Naive thymus-derived CD4-positive, alpha-beta T cell (primary cell): ENCODE measurements at places on chromosomes 1 and 21. TPM values are rescaled to one million over a fixed set of nuclear protein-coding genes. Genes with fewer than 3 reads are reported as not detected.

Gene PI4KB
- total RNA-seq: 86.3 TPM

Gene TP73
- total RNA-seq: 0.15 TPM

Gene S100A12
- 22.0 TPM for total RNA-seq

Gene CFHR4
- not detected in 2 replicates for total RNA-seq

Gene DNAJC6
- total RNA-seq: 7.0 TPM

Gene GPR37L1
- not detected for total RNA-seq

Gene CR1L
- not detected for total RNA-seq

Gene IFI6
- total RNA-seq: 266 and 289 TPM in 2 replicates

Gene FNBP1L
- total RNA-seq: 1.1 TPM

GRCh38 chr21:42187976-42188653 lies 30.8 kb upstream of the ABCG1 start:
- peak overlapping the region; percentile 85 for H3K27ac ChIP-seq
- peak overlapping the region; percentile 25 for H3K4me3 ChIP-seq
- H3K36me3 ChIP-seq: no peaks in the 10 kb centered on the region
- peak; percentile 83 for DNase-seq
- no peaks in the 10 kb centered on the region for H3K27me3 ChIP-seq

- H3K36me3 ChIP-seq: no peaks in the 10 kb centered on the region
- no peaks in the 10 kb centered on the region for H3K27me3 ChIP-seq
- H3K4me3 ChIP-seq: no peak overlapping the region
- no peak overlapping the region for H3K27ac ChIP-seq
These were observed 179.3 kb downstream of the ZC3H11B start for GRCh38 chr1:219433496-219434131.

GRCh38 chr1:246404078-246404477 lies 103.0 kb downstream of the SMYD3 start:
- no peaks in the 10 kb centered on the region for H3K4me1 ChIP-seq
- no peak overlapping the region for H3K27ac ChIP-seq
- no peak overlapping the region for H3K4me3 ChIP-seq

- no peak overlapping the region for H3K27ac ChIP-seq
- H3K36me3 ChIP-seq: no peaks in the 10 kb centered on the region
- H3K4me1 ChIP-seq: no peaks in the 10 kb centered on the region
These were observed 673.4 kb upstream of the ADGRL4 start for GRCh38 chr1:79679916-79680315.

GRCh38 chr1:151988405-151988923 lies 5.2 kb downstream of the S100A10 start:
- no peak overlapping the region for H3K4me3 ChIP-seq
- peaks cover 65% of the 10 kb centered on the region for H3K4me1 ChIP-seq
- no peaks in the 10 kb centered on the region for H3K36me3 ChIP-seq
- H3K27me3 ChIP-seq: no peaks in the 10 kb centered on the region
- DNase-seq: no peak

DNA sequence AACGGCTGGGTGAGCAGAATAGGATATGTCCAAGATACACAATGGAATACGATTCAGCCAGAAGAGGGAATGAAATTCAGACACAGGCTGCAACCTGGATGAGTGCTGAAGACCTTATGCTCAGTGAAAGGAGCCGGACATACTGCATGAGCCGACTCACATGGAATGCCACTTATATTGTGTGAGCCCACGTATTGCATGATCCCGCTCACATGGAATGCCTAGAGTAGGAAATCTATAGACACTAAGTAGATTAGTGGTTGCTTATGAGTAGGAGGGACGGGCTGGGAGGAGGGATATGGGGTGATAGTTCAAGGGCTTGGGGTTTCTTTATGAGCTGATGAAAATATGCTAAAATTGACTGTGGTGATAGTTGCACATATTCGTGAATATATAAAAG lies 26.8 kb downstream of the TMPRSS2 start:
- H3K4me1 ChIP-seq: no peaks in the 10 kb centered on the region
- H3K27me3 ChIP-seq: no peaks in the 10 kb centered on the region
- H3K36me3 ChIP-seq: no peaks in the 10 kb centered on the region
- H3K27ac ChIP-seq: no peak overlapping the region
- DNase-seq: no peak

GRCh38 chr1:65022216-65022615 lies 55.9 kb upstream of the JAK1 start:
- no peaks in the 10 kb centered on the region for H3K36me3 ChIP-seq
- no peak overlapping the region for H3K4me3 ChIP-seq

DNA sequence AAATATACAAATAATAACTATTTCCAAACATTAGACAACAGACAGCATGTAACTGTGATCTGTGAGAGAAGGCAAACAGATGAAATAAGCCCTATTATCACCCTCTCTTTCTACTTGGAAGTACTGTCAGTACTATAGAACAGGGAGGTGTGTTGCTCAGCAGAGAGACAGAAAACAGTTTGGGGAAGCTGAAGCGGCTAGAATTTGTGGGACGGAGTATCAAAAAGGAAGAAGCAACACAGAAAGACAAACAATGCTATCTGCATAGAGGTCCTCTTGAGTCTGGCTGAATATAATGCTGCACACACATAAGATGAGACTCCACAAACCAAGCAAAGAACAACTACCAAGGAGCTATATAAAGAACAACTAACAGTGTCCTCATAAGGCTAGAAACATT lies 59.4 kb downstream of the ZZZ3 start:
- peaks cover 13% of the 10 kb centered on the region for H3K36me3 ChIP-seq
- no peak overlapping the region for H3K27ac ChIP-seq
- H3K4me1 ChIP-seq: no peaks in the 10 kb centered on the region

DNA sequence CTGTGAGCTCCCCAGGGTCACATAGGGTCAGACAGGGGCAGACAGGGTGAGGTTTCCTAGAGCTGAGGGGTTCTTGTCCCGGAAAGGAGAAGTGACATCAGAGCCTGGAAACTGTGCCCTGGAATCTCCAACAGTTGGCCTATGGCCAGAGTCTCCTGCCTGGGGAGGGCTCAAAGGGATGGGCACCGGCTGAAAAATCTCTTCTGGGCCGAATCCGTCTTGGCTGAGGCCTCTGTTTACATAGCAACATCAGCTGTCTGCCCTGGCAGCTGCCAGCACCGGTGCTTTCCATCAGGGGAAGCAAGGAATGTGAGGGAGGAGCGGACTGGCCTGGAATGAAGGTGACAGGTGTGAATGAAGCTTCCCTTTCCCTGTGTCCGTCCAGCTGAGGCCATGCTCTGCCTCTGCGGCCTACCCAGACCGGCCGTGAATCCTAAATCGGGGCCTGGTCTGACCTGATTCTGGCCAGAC lies 30.7 kb downstream of the VASH2 start:
- no peak overlapping the region for H3K4me3 ChIP-seq
- H3K27me3 ChIP-seq: no peaks in the 10 kb centered on the region
- DNase-seq: no peak
- no peak overlapping the region for H3K27ac ChIP-seq

DNA sequence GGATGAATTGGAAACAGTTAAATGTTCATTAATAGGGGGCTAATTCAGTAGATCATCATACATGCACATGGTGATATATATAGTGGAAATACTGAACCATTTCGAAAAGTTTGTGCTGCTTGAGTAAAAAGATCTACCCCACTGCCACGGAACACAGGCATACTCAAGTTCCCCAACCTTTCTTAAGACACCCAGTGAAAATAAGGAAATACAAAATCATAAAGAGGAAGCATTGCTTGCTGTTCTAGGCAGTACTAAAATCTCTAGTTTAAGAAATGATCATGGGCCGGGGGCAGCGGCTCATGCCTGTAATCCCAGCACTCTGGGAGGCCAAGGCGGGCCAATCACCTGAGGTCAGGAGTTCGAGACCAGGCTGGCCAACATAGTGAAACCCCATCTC lies 37.6 kb upstream of the KIRREL1 start:
- H3K27me3 ChIP-seq: no peaks in the 10 kb centered on the region
- H3K27ac ChIP-seq: no peak overlapping the region
- no peak overlapping the region for H3K4me3 ChIP-seq
- no peak for DNase-seq
- H3K4me1 ChIP-seq: no peaks in the 10 kb centered on the region

GRCh38 chr1:181202986-181203555 lies 114.6 kb downstream of the IER5 start:
- no peaks in the 10 kb centered on the region for H3K36me3 ChIP-seq
- DNase-seq: no peak
- H3K4me1 ChIP-seq: no peaks in the 10 kb centered on the region
- no peak overlapping the region for H3K27ac ChIP-seq
- no peak overlapping the region for H3K4me3 ChIP-seq
- H3K27me3 ChIP-seq: no peaks in the 10 kb centered on the region

GRCh38 chr21:25385341-25385740 lies 221.9 kb downstream of the MRPL39 start:
- H3K27ac ChIP-seq: no peak overlapping the region
- H3K4me1 ChIP-seq: no peaks in the 10 kb centered on the region
- no peaks in the 10 kb centered on the region for H3K27me3 ChIP-seq
- no peak for DNase-seq
- H3K4me3 ChIP-seq: no peak overlapping the region

DNA sequence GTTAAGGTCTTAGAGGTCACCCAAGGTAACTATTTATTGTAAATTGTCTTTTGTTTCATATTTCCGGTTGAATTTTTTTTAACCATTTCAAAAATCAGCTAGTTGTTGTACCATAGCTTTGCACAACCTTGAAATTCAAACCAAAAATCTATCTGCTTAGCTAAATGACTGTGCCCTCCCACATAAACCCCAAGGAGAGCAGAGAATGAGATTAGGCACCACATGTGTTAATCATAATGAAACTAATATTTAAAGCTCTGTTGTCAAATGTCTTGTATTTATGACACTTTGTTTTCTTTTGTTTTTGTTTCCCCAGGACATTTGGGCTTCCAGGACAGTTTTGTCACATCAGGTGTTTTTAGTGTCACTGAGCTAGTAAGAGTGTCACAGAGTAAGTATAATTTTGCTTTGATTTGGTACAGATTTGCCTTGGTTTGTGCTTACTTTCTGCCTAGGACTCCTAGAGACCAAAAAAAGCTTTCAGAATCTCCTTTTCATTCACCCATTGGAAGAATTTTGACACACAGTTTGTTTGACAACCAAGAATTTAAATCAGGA lies 249.9 kb downstream of the NFIA start:
- H3K4me3 ChIP-seq: no peak overlapping the region
- H3K27ac ChIP-seq: no peak overlapping the region
- H3K27me3 ChIP-seq: no peaks in the 10 kb centered on the region
- no peaks in the 10 kb centered on the region for H3K4me1 ChIP-seq
- DNase-seq: no peak

GRCh38 chr1:55045430-55045829 lies 6.1 kb downstream of the PCSK9 start:
- H3K27me3 ChIP-seq: no peaks in the 10 kb centered on the region
- DNase-seq: no peak
- no peak overlapping the region for H3K4me3 ChIP-seq
- no peaks in the 10 kb centered on the region for H3K36me3 ChIP-seq
- H3K27ac ChIP-seq: no peak overlapping the region
- no peaks in the 10 kb centered on the region for H3K4me1 ChIP-seq

DNA sequence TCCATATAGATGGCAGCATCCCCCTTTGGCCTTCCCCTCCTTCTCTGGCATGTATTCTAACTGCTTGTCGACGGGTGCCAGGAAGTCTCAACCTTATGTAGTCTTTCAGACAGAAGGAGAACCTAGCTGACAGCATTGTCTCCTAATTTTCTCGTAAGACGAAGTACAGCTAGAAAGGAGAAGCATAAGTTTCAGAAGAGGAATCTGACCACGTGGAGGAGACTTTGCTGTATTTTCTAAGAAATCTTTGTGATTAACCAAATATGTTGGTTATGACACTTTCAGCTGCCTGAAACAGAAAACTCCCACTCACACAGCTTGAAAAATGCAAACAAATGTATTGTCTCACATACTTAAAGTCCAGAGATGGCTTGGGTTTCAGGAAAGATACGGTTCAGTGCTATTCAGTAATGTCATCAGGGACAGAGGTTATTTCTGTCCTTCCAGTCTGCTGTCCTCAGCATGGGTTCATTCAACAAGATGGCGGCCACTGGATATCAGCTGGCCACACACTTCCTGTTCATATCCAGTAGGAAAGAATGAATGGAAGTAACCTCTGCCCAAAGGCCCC lies 109.5 kb upstream of the ZNF648 start:
- H3K27me3 ChIP-seq: no peaks in the 10 kb centered on the region
- H3K36me3 ChIP-seq: no peaks in the 10 kb centered on the region
- no peak overlapping the region for H3K4me3 ChIP-seq
- no peak for DNase-seq
- no peaks in the 10 kb centered on the region for H3K4me1 ChIP-seq

- no peaks in the 10 kb centered on the region for H3K27me3 ChIP-seq
- H3K27ac ChIP-seq: no peak overlapping the region
- no peaks in the 10 kb centered on the region for H3K4me1 ChIP-seq
- no peaks in the 10 kb centered on the region for H3K36me3 ChIP-seq
These were observed 41.3 kb upstream of the TACSTD2 start for GRCh38 chr1:58618303-58618702.

DNA sequence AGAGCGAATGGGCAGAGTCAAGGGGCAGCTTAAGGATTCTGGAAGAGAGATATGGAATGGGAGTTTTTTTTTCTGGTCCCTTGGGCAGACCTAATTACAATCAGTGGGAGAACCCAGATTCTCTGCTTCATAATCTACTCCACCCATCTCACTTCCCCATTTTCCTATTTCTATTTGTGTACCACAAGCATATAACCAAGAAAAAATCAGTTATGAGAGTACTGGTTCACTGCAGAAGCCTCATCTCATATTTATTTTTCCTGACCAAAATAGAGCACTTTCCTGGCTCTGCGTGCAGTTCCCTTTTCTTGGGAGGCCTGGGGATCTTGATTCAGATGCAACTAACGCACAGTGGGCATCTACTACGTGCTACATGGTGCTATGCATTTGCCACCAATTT lies 82.2 kb upstream of the SLFNL1 start:
- H3K4me1 ChIP-seq: no peaks in the 10 kb centered on the region
- H3K4me3 ChIP-seq: no peak overlapping the region
- no peak overlapping the region for H3K27ac ChIP-seq
- H3K36me3 ChIP-seq: no peaks in the 10 kb centered on the region
- DNase-seq: no peak
- H3K27me3 ChIP-seq: no peaks in the 10 kb centered on the region

GRCh38 chr1:107965110-107965991 lies at the start of gene VAV3:
Gene VAV3, minus strand, starts transcription at chr1:107965180. Its CDS starts 311 bp downstream, at chr1:107964869.
- no peaks in the 10 kb centered on the region for H3K36me3 ChIP-seq
- peak within 1 kb of the TSS; percentile 87 for H3K4me3 ChIP-seq
- H3K27ac ChIP-seq: peak within 1 kb of the TSS; percentile 67
- H3K27me3 ChIP-seq: no peaks in the 10 kb centered on the region

- H3K4me3 ChIP-seq: peak within 1 kb of the TSS; percentile 100
- H3K27me3 ChIP-seq: no peaks in the 10 kb centered on the region
- peak; percentile 52 for DNase-seq
- H3K27ac ChIP-seq: peak within 1 kb of the TSS; percentile 91
- H3K4me1 ChIP-seq: peaks cover 8% of the 10 kb centered on the region
These were observed at the start of gene ZNF436 for GRCh38 chr1:23369335-23370013. Gene ZNF436, minus strand, starts transcription at chr1:23369836. Its CDS starts 1,831 bp downstream, at chr1:23368005.

GRCh38 chr21:35611708-35612132 lies 448.6 kb downstream of the SETD4 start:
- DNase-seq: no peak
- no peaks in the 10 kb centered on the region for H3K4me1 ChIP-seq
- H3K36me3 ChIP-seq: no peaks in the 10 kb centered on the region
- no peak overlapping the region for H3K27ac ChIP-seq

DNA sequence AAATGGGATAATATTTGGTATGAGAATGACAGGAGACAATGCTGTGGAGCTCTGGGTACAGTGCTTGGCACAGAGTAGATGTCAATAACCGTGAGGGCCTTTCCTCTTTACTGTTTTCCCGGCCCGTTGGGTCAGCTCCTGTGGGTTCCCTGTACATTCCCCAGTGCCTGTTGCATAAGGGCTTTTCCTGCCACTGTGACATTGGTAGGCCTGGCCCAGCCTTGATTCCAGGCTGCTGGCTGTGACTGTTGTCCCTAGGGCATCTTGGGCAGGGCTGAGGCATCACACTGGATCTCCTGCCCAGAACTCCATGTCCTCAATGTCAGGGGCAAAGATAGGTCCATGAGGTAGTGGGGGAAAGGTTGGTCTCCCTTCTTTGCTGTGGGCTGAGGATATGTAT lies 25.8 kb upstream of the MYCL start:
- no peak for DNase-seq
- H3K36me3 ChIP-seq: no peaks in the 10 kb centered on the region
- H3K27me3 ChIP-seq: no peaks in the 10 kb centered on the region
- no peak overlapping the region for H3K4me3 ChIP-seq
